Activated T-helper 1 cell treated with anti-CD3 and anti-CD28 coated beads, Interleukin-2, amount 50 U/mL, for 16 hours (primary cell): ENCODE measurements at places on chromosomes 4 and X.

GRCh38 chr4:20203508-20203907 is 48.2 kb upstream of the SLIT2 start:
- no peak for DNase-seq

DNA sequence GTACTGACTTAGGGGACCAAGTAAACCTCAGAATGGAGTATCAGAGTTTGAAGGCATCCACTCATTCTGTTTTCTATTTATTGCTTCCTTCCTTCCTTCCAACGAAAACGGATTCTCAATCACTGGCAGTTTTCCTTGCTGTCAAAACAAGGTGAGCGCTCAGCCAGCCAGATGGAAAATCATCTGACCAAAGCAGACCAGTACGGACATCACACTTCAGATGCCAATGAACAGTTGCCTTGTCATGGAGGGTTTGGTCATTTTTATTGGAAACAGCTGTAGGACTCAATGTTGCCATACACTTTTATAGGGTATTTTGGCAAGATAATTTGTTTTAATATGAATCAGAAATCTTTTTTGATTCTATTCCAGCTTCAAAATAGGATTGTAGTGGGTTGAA is 16.6 kb downstream of the GEMIN8 start:
- no peak for DNase-seq

DNA sequence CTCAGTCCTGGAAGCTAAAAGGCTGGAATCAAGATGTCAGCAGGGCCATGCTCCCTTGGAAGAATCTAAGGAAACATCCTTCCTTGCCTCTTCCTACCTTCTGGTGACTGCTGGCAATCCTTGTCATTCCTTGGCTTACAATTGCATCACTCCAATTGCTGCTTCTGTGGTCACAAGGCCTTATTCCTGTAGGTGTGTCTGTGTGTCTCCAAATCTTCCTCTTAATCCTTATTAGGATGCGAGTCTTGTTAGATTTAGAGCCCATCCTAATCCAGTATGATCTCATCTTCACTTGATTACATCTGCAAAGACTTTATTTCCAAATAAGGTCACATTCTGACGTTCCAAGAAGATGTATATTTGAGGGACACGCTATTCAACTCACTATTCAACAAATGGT is 52.2 kb downstream of the SMIM20 start:
- DNase-seq: no peak

- no peak for DNase-seq
Measured at GRCh38 chr4:139410312-139410711, 43.6 kb upstream of the RAB33B start.

GRCh38 chrX:135307171-135307570 is 2.1 kb upstream of the ETDC start:
- no peak for DNase-seq

GRCh38 chr4:75566911-75567310 is 11.0 kb downstream of the ODAPH start:
- DNase-seq: no peak

GRCh38 chr4:61838072-61838471 is 637.9 kb downstream of the ADGRL3 start:
- no peak for DNase-seq

- peak; percentile 8 for DNase-seq
Measured at GRCh38 chrX:1554469-1555210, 17.7 kb upstream of the P2RY8 start.

- DNase-seq: no peak
Measured at GRCh38 chr4:184688447-184688846, 38.9 kb downstream of the PRIMPOL start.

GRCh38 chr4:11842620-11843263 is 414.0 kb upstream of the HS3ST1 start:
- no peak for DNase-seq

- no peak for DNase-seq
Measured at GRCh38 chrX:123698979-123699520, 33.8 kb downstream of the THOC2 start.

DNA sequence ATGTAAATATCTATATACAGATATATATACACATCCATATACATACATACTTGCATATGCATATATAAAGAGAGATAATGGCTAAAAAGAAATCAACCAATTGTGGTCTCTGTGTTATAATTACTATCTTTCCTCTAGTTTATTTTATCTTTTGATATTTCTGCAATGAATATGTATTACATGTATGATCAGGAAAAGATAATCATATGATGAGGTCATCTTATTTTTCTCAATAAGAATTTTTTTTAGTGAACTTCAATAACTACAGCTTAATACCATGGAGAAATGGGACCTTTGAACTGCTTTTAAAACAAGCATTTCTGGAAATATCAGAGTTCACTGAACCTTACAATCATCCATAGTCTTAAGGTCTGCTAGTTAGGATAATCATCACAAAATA is 158.0 kb downstream of the HNRNPD start:
- no peak for DNase-seq

DNA sequence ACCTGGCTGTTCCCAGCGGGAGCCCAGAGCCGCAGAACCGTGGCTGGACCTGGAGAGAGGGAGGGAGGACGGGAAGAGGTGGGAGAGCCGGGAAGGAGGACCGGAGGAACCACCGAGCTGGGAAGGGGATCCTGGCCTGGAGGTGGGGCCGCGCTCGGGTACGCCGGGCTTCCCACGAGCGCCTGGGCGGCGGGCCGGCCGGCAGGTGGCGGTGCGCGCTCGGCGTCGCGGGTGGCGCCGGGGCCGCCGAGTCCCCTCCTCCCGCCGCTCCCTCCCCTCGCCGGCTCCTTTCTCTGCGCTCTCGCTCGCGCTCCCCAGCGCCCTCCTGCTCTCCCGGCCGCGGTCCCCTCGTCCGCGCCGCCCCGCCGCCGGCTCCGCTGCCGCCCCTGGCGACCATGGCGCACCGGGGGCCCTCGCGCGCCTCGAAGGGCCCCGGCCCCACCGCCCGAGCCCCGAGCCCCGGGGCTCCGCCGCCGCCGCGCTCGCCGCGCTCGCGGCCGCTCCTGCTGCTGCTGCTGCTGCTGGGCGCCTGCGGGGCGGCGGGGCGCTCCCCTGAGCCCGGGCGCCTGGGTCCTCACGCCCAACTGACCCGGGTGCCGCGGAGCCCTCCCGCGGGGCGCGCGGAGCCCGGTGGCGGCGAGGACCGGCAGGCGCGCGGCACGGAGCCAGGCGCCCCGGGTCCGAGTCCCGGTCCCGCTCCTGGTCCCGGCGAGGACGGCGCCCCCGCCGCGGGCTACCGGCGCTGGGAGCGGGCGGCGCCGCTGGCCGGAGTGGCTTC is at the start of gene SORCS2:
TSS of gene SORCS2 (plus strand) at position 287 of the 778 bp plus-strand sequence.
- DNase-seq: no peak

DNA sequence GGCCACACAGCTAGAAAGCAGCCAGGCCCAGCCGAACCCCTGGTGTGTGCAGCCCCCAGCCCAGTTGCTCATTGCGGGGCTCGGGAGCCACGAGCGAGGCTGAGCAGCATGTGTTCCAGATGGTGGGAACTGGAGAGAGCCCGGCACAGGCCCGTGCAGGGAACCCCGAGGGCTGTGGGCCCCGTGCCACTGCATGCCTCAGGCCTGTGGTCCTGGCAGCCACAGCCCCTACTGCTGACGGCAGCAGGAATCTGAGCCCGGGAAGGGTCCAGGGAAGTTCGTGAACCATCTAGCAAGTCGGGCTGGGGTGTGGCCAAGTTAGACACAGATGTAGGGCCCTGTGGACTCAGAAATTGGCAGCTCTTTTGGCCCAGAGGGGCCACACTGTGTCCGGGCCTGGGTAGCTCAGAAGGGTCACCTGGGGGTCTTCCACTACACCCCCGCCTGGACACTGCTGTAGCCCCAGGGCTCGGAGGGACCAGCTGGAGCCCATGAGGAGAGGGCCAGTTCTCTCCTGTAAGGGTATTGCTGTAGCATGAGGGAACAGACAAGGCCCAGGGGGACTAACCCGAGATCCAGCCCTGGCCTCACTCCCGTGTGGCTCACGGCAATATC is 12.1 kb downstream of the HTRA3 start:
- no peak for DNase-seq

DNA sequence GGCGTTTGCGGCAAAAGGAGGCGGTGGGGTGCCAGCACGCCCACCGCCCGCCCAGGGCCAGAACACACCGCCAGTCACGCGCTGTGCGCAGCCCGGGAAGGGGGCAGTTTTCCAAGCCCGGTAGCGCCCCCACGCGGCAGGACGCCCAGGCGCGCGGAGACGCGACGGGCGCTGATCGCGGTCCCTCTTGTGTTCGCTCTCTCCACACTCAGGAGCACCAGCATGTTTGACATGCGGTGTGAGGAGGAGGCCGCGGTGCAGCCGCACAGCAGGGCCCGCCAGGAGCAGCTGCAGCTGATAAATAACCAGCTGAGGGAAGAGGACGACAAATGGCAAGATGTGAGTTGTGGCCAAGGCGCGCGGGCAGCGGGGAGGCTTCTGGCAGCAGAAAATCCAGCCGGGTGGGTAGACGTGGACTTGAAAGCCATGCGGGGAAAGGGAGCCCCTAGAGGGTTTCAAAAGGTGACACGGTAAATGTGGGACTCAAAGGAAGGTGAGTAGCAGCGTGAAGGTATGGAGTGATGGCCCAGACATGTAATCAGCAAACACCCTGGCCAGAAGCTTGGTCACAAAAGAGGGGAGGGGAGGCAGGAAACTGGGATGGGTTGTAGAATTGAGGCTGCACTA is 104.1 kb downstream of the PHOX2B start:
- DNase-seq: no peak

GRCh38 chr4:97770222-97770621 is 373.1 kb downstream of the STPG2 start:
- DNase-seq: no peak

DNA sequence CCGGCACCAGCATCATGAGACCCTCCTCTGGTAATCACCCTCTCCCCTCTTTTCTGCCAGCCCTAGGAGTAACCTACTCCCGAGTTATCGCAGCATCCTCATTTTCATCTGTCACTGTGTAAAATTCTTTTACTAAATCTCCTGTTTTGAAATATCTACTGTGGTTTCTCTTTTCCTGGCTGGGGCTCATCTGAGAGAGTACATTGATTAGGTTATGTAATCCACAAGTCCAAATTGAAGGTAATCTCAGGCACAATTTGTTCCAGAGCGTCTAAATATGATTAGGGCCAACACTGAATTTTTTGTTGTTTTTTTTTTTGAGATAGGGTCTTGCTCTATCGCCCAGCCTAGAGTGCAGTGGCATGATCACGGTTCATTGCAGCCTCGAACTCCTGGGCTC is 142.4 kb downstream of the SMIM20 start:
- no peak for DNase-seq

DNA sequence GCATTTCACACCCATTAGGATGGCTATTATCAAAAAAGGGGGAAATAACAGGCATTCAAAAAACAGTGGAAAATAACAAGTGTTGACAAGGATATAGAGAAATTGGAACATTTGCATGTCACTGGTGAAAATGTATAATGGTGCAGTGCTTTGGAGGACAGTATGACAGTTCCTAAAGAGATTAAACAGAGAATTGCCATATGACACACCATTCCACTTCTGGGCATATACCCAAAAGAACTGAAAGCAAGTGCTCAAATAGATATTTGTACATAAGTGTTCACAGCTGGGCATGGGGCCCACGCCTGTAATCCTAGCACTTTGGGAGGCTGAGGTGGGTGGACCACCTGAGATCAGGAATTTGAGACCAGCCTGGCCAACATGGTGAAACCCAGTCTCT is 348.1 kb downstream of the NR3C2 start:
- DNase-seq: no peak

DNA sequence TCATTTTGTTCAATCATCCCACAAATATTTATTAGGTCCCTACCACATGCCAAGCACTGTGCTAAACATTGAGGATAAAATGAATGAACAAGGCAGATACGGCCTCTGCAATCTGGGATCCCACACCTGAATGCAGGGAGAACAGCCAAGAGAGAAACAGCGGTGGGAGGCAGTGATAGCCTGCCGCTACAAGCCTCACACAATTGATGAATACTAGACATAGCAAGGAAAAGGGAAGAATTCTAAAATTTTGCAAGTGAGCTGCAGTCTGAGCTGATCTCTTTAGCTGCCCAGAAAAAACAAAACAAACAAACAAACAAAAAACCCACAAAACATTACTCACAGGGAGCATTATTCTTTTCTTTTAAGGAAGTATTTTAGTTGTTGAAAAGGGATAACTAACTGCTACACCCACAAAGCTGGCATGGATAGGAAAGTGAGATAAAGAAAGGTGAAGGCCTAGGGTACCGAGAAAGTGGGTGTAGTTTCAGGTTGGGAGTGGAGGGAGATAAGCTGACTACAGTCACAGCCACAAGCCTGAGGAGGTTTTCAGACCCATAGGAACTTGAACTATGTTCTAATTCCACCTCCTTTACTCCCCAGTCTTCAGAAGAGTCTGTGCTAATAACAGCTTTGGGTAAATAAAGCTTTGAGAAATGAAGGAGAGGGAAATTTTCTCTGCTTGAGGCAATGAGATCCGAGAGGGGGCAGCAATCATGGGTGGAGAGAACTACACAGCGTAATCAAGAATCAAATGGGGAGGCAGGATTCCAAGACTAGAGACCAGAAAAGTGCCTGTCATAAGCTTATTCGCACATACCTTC is 85.4 kb downstream of the SH3RF1 start:
- DNase-seq: no peak

- DNase-seq: no peak
Measured at GRCh38 chr4:21387683-21388082, 560.9 kb downstream of the KCNIP4 start.

DNA sequence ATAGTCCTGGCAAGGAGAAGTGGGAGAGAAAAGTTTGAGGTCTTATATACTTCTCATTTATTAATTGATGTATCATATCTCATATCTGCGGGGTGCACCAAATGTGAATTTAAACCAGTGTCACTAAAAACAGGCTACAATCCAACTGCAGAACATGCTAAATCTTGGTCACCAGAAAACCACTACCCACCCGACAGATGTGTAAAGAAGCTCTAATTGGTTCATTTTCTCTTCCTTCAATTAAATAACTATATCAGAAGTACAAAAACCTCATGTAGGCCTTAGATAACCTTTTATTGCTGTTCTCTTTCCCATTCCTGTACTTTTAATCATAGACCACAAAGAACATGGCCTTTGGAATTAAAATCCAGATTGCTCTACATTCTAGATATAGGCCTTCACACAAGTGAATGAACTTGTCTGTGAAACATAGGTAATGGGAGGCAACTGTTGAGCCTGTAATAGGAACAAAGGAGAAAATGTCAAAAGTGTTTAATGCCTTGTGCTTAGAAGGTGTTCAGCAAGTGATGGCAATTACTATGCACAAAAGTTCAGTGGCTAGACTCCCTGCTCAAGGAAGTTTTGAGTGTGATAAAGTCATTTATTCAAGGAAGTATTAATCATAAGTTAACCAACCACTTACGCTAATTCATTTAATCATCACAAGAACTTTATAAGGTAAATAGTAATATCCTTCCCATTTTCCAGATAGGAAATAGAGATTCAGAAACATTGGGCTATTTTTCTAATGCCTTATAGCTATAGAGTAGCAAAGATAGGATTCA is 425.6 kb downstream of the INPP4B start:
- no peak for DNase-seq
